ENCODE measurements at places on chromosomes 4 and X.

GRCh38 chr4:182454440-182455013 lies 211.3 kb downstream of the TENM3 start:
- DNase-seq: no peak

- DNase-seq: no peak
Observed at GRCh38 chrX:41490446-41490845, 43.3 kb downstream of the NYX start.

GRCh38 chrX:136259543-136259942 lies 8.3 kb upstream of the MAP7D3 start:
- DNase-seq: no peak

DNA sequence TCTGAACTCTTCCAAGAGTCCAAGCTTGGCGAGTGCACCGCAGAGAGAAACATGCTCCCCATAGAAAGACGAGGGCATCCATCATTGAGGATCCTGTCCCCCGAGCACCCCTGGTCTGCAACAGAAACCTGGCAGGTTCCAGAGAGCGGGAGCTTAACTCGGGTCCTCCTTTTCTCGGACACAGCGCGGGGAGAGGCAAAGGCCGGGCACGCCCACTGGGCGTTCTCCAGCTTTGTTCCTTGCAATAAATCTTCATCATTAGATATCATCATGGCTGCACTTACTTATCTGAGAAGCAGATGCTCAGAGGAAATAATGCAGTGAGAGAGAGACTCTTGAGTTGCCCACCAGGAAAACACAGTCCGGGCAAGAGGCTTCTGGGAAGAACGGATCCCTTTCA lies 90.1 kb upstream of the PSAPL1 start:
- DNase-seq: no peak

DNA sequence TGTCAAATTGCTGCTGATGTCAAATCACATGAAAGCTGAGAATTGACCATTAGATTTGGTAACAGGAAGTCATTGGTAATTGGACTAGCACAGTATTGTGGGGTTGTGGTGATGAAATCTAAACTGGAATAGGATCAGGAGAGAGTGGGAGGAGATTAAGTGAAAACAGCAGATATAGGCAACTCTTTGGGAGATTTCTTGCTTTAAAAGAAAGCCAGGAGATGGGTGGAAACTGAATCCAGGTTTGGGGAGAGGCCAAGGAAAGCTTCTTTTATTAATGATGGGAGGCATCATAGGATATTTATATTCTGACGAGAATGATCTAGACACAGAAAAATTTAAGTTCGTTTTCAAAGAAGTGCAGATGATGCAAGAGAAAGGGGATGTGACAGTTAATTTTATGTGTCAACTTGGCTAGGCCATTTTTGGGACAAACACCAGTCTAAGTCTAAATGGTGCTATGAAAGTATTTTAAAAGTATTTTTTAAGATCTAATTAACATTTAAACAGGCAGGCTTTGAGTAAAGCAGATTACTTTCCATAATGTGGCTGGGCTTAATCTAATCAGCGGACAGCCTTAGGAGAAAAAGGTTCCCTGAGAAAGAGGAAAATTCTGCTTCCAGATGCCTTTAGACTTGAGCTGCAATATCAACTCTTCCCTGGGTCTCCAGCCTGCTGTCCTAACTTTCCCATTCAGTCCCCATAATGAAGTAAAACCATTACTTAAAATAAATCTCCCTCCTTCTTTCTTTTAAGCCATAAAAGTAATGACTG lies 24.7 kb downstream of the SEC24D start:
- no peak for DNase-seq

- DNase-seq: no peak
Observed at GRCh38 chr4:81601358-81601694, 129.6 kb upstream of the RASGEF1B start.

- no peak for DNase-seq
Observed at GRCh38 chr4:184294606-184295133, 77.0 kb upstream of the ENPP6 start.

GRCh38 chr4:185693548-185694215 lies 118.3 kb downstream of the SORBS2 start:
- no peak for DNase-seq

GRCh38 chr4:183288955-183289354 lies 31.1 kb downstream of the CLDN22 start:
- DNase-seq: no peak

DNA sequence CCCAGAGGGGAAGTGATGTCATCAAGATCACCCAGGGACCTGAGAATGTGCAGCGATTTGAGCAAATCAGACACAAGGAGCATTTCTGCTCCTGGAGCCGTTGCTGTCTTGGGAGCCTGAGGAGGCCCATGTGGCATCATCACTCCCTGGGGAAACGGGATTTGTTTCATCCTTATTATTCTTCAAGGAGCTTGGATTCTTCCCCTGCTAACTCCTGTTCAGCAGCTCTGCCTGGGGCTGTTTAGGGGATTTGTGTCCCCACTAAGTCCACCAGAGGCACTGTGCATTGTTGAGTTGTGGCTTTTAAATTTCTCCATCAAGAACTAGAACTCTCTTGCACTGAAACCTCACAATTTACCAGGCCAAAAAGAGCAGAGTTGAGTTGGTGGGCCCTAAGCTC lies 104.2 kb upstream of the MSX1 start:
- DNase-seq: no peak

DNA sequence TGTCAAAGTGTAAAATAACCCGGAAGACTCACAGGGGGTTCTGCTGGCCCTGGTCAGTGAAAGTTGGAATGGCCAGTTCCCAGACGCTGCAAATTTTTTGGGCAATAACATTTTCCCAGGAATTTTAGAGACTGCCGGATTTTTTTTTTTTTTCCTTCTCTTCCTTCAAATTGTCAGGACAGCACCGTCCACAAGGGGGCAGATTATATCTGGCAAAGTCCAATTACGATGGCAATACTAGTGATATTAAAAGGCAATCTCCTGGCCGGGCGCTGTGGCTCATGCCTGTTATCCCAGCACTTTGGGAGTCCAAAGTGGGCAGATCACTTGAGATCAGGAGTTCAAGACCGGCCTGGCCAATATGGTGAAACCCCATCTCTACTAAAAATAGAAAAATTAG lies 20.5 kb downstream of the SLC25A5 start:
- peak; percentile 19 for DNase-seq

GRCh38 chrX:136215559-136215958 lies 35.6 kb downstream of the MAP7D3 start:
- no peak for DNase-seq

DNA sequence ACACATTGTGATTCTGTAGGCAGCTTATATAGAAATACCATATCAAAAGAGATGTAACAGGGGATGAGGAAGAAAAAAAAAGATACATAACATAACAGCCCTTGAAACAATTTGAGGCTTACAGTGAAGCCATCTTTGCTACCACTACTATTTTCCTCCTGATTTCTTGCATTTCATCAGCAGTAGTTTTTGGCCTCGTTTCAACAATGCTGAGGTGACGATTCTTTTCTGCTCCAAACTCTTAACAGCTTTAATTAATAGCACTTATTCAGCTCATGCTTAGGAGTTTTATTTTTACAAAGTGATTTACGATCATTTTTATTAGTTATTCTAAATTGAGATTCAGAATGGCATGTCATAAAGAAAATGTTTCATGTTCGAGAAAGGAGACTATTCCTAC lies 163.2 kb downstream of the DCK start:
- DNase-seq: no peak

- DNase-seq: no peak
Observed at GRCh38 chrX:38558686-38559085, 2.7 kb upstream of the TSPAN7 start.

DNA sequence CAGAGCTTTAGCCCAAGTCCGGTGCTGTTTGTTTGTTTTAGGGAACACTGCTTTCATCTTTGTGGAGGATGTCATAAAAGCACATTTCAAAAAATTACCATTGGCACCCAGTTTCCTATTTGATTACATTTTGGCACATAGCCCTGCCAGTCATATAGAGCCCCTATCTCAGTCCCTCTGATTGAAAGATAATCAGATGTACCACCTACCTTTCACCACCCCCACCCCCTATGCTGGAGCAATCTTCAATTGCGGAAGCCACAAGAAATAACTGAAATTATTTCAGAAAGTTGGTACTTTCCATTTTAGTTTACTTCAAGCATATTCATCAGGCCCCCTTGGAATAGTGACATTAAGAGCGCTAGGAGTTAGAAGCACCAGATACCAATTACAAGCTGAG lies 136.7 kb upstream of the RPL34 start:
- DNase-seq: no peak

DNA sequence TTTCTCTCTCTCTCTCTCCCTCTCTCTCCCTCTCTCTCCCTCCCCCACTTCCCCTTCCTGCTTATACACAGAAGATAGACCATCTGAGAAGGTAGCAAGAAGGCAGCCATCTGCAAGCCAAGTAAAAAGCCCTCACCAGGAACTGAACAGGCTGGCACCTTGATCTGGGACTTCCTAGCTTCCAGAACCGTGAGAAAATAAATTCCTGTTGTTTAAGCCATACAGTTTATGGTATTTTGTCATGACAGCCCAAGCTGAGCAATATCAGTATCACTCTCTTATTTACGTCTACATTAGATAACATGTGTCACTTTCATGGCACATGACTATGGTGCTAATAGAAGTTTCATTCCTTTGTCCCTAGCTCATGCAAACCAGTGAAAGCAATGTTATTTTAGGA lies 581.1 kb downstream of the INPP4B start:
- no peak for DNase-seq

GRCh38 chr4:85492336-85492735 lies 17.4 kb downstream of the ARHGAP24 start:
- DNase-seq: no peak

- no peak for DNase-seq
Observed at GRCh38 chr4:158450741-158451140, 70.9 kb upstream of the RXFP1 start.

GRCh38 chr4:71938776-71939175 lies 93.0 kb upstream of the NPFFR2 start:
- no peak for DNase-seq

DNA sequence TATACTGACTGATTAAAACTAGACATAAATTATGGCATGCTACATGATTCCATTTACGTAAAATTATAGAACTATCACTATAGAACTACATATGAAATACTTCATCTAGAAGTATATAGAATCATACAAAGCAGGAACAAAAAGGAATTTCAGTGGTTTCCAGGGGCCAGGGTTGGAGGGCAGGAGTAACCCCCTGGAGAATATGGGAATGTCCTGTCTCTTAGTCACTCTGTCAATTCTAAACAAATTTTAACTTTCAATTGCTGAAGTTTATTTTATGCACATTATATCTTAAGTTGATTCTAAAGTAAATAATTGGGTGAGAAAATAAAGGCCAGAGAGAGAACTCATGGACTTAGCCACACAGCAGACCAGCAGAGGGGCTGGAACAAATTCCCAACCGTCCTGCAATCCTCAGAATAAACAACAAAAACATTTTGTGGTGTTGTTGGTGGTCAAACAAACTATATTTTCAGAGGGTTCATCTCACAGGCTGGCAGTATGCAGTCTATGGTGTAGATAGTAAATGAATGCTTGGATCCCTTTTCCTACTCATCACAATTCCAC lies 476.9 kb upstream of the SLIT2 start:
- no peak for DNase-seq

GRCh38 chrX:38694394-38694793 lies 106.9 kb upstream of the MID1IP1 start:
- no peak for DNase-seq

- DNase-seq: no peak
Observed at GRCh38 chr4:23134331-23134730, 441.6 kb downstream of the GBA3 start.

DNA sequence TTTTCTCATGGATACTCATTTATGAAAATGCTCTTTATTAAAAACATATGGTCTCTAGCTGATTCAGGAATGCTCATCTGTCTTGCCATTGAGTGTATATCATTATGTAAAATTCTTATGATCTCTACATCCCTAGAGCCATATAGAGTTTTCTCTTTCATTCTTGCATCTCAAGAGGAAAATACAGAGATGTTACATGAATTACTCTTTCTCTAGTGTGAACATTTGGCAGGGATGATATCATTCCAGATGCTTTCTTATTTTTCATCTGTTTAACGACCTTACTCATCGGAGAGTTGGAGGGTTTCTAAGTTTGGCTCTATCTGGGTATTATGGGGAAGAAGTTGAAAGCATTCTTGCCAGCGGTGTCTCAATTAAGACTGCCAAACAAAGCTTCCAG lies 202.9 kb upstream of the SLC7A11 start:
- DNase-seq: no peak

GRCh38 chr4:7052923-7053715 lies 9.9 kb downstream of the TADA2B start:
- DNase-seq: peak; percentile 84

DNA sequence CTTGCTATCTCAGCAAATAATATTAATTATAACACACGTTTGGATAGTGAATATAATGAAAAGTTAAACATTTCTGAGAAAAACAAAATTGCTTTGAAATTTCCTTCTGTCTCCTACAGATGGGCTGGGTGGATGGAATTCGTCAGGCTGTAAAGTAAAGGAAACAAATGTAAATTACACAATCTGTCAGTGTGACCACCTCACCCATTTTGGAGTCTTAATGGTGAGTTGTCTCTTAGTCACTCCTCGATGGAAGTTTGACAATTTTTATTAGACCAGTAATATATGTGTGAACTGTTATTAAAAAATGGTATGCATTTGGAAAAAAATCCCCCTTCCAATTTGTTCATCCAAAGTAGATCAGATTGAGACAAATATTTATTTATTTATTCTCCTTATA lies 92.5 kb upstream of the BRS3 start:
- no peak for DNase-seq

GRCh38 chrX:3461397-3462165 lies 115.1 kb upstream of the MXRA5 start:
- no peak for DNase-seq

DNA sequence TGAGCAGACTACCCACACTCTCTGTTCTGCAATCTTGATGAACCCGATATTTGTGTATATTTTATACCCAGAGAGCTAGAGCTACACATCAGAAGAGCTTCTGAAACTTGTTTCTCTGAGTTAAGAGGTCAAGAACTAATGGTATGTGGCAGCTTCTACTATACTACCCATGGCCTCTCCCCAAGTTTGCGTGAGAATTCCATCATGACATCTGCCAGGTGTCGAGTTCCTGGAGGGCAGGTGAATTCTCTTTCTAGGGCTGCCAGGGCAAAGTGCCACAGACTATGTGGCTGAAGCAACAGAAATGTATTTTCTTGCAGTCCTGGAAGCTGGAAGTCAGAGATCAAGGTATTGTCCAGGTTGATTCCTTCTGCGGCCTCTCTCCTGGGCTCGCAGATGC lies 4.4 kb downstream of the SORCS2 start:
- DNase-seq: no peak

DNA sequence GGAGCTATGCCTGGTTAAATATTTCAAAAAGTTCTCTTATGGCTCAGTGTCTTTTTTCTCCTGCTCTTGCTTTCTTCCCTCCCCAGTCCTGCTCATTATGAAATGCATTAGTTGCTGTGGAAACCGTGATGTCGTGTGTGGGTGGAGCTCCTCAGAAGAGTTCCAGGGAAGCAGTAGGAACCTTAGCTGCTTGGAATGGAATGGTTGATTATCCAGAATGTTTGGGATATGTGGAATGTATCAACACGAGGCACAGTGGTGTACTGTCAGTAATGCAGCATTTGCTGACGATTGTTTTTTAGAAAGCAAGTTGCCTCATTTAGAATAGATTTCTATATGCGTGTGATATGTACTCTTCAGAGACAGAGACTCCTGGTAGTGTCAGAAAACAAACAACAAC lies 333.2 kb downstream of the ARHGAP10 start:
- peak; percentile 45 for DNase-seq

- DNase-seq: no peak
Observed at GRCh38 chr4:91092398-91092980, 965.3 kb downstream of the CCSER1 start.

GRCh38 chr4:140061194-140061593 lies 92.8 kb downstream of the MAML3 start:
- no peak for DNase-seq

Measured in posterior cingulate gyrus (tissue), 11 donors.